ENCODE measurements at places on chromosomes 2 and 18. TPM values are rescaled to one million over a fixed set of nuclear protein-coding genes. Genes with fewer than 3 reads are reported as not detected.

RAB27B gene
- total RNA-seq = 0.43 TPM

AQP12B gene
- not detected for total RNA-seq

HPCAL1 gene
- total RNA-seq = 3.7 TPM

ASAP2 gene
- 26.1 TPM for total RNA-seq

C2orf15 gene
- 5.6 TPM for total RNA-seq

ASXL3 gene
- total RNA-seq = 2.7 TPM

DNA sequence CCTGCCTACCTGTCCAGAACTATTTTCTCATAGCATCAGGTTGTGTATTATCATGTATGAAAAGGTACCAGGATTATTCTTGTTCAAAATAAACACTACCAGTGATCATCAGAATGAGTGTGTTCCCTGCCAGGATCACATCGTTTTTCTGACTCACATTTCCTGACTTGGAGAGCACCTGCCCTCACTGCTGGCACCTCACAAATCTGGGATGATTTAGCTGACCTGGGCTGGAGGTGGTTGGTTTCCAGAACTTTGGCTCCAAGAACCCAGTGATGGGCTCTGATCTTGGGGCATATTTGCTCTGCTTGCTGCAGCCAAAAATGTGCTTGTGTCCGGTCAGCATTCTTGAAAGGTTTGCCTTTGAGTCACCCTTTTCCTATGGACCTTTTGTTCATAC is 836.3 kb upstream of the ACVR2A start:
- H3K27me3 ChIP-seq = no peaks in the 10 kb centered on the region
- no peaks in the 10 kb centered on the region for H3K4me1 ChIP-seq
- no peaks in the 10 kb centered on the region for H3K36me3 ChIP-seq
- H3K4me3 ChIP-seq = no peak overlapping the region

GRCh38 chr2:3641841-3642421 is 16.1 kb upstream of the ALLC start:
- no peaks in the 10 kb centered on the region for H3K36me3 ChIP-seq
- no peaks in the 10 kb centered on the region for H3K27me3 ChIP-seq
- no peak overlapping the region for H3K4me3 ChIP-seq
- DNase-seq = no peak
- H3K4me1 ChIP-seq = no peaks in the 10 kb centered on the region

DNA sequence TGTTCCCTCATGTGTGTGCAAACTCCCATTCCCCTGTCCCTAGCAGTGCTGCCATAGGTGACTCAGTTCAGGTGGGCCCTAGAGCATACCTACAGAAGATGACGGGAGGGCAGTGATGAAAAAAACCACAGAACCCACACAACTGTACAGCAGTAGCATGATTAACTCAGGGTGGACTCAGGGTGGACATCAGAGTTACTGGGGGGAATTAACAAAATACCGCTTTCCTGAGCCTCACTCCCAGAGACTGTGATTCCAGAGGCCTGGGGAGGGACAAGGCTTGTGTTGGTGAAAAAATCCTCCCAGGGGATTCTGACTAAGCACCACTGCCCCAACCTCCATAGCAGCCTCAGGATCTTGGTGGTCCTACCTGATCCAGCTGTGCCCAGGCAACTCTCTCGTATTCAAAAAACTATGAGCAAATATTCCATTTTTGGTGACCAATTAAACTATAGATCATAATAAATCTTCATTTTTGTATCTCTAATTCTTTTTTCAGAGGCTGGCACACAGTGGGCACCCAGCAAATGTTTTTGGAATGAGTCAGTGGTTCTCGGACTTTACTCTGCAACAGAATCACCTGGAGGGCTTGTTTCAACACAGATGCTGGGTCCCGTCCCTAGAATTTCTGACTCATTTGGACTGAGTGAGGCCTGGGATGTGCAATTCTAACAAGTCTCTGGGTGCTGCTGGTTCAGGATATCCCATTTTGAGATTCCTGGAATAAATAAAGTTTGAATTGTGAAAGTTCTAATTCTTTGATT is 84.1 kb upstream of the NABP1 start:
- H3K27me3 ChIP-seq = no peaks in the 10 kb centered on the region
- no peak for DNase-seq
- H3K27ac ChIP-seq = no peak overlapping the region
- no peaks in the 10 kb centered on the region for H3K4me1 ChIP-seq
- no peaks in the 10 kb centered on the region for H3K36me3 ChIP-seq

DNA sequence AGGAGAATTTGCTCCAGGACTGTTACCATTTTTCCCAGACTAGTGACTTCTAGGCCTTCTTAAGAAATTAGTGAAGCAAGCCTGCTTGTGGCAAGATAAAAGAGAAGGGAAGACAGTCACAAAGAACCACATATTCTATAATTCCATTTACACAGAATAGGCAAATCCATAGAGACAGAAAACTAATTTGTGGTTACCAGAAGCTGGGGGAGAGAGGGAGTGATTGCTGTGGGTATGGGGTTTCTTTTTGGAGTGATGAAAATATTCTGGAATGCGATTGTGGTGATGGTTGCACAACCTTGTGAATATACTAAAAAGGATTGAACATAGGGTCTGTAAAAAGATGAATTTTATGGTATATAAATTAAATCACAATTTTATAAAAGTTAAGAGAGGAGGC is 37.5 kb upstream of the SIX2 start:
- DNase-seq = no peak
- no peaks in the 10 kb centered on the region for H3K27me3 ChIP-seq
- no peak overlapping the region for H3K27ac ChIP-seq
- H3K4me1 ChIP-seq = no peaks in the 10 kb centered on the region
- H3K36me3 ChIP-seq = no peaks in the 10 kb centered on the region

DNA sequence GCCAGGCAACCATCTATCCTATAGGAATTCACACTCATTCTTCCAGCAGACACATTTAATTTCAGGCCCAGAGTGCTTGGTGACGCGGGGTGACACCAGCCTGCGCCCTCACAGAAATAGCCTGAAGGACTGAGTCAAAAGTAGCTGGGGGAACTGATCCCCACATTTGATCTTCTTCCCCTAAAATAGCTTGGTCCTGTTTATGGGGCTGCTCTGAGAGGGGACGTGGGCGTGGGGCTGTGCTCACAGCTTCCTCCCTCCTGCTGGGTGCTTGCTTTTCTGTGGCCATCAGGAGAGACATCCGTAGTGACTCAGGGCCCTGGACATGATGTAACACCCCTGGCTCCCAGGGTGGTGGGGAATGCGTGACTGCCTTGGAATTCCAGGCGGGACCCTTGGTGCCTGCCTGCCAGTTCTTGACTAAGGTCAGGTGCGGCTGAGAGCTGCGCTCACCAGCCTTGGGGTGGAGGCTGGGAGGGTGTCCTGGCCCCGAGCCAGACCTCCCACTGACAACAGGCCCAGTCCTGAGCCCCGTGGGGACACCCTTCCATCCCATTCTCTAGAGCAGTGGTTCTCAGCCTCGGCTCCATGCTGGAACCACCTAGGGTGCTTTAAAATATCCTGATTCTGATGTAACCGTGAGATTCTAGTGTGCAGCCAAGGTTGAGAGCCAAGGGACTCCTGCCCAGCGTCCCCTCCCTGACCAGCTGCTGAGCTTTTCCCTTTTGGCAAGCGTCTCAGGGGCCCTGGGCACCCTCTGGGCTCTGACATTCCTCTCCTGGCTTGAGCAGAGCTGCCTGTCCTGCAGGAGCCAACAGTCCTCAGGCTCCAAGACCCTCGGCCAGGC is 47.4 kb upstream of the SMAD7 start:
- no peak overlapping the region for H3K27ac ChIP-seq
- peak; percentile 44 for DNase-seq
- no peaks in the 10 kb centered on the region for H3K36me3 ChIP-seq

- no peaks in the 10 kb centered on the region for H3K36me3 ChIP-seq
- no peaks in the 10 kb centered on the region for H3K4me1 ChIP-seq
- no peak overlapping the region for H3K4me3 ChIP-seq
- H3K27me3 ChIP-seq = no peaks in the 10 kb centered on the region
- no peak overlapping the region for H3K27ac ChIP-seq
- peak; percentile 47 for DNase-seq
Observed at GRCh38 chr2:12326449-12327190, 390.1 kb upstream of the TRIB2 start.

DNA sequence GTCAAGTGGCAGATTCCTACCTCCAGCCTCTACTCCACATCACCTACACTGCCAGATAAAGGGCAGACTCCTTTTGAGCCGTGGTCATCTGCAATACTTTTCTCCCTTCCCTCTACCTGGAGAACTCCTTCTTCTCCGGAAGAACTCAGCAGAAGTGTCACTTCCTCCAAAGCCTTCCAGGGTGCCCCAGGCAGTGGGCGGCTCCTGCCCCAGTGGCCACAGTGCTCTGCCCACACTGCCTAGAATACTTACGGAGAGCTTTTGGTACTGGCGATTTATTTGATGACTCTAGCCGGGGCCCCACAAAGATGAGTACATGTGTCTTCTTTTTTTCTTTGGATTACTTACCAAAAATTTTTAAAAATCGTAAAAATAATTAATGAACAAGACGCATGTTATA is 39.7 kb downstream of the FOSL2 start:
- no peak overlapping the region for H3K27ac ChIP-seq
- no peak for DNase-seq
- no peaks in the 10 kb centered on the region for H3K4me1 ChIP-seq
- no peaks in the 10 kb centered on the region for H3K36me3 ChIP-seq

- H3K27me3 ChIP-seq = no peaks in the 10 kb centered on the region
- H3K4me3 ChIP-seq = peak overlapping the region; percentile 96
- DNase-seq = peak; percentile 83
Observed at GRCh38 chr2:5694306-5694705, 2.1 kb downstream of the SOX11 start.

Data from neural progenitor cell (in vitro differentiated cells).